NCI-H345 (cell line): ENCODE measurements at places on chromosomes 2 and 18.

DNA sequence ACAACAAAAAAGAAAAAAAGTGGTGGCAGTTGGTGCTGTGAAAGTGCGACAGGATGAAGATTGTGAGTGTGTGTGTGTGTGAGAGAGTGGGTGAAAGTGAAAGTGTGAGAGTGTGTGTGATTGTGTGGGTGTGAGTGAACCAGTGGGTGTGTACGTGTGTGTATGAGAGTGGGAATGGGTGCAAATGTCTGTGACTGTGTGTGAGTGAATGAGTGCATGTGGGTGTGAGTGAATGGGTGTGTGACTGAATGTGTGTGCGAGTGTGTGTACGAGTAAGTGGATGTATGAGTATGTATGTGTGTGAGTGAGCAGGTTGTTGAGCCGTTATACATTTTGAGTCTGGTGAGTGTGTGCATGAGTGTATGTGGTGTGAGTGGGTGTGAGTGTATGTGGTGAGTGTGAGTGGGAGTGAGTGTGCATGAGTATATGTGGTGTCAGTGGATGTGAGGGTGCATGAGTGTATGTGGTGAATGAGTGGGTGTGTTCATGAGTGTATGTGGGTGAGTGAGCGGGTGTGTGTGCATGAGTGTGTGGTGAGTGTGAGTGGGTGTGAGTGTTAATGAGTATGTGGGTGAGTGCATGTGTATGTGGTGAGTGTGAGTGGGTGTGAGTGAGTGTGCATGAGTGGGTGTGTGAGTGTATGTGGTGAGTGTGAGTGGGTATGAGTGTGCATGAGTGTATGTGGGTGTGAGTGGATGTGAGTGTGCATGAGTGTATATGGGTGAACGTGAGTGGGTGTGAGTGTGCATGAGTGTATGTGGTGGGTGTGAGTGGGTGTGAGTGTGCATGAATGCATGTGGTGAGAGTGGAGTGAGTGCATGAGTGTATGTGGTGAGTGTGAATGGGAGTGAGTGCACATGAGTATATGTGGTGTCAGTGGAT is 69.3 kb upstream of the HPCAL1 start:
- DNase-seq = no peak

GRCh38 chr18:65704046-65704445 is 46.8 kb upstream of the CDH7 start:
- no peak for DNase-seq

DNA sequence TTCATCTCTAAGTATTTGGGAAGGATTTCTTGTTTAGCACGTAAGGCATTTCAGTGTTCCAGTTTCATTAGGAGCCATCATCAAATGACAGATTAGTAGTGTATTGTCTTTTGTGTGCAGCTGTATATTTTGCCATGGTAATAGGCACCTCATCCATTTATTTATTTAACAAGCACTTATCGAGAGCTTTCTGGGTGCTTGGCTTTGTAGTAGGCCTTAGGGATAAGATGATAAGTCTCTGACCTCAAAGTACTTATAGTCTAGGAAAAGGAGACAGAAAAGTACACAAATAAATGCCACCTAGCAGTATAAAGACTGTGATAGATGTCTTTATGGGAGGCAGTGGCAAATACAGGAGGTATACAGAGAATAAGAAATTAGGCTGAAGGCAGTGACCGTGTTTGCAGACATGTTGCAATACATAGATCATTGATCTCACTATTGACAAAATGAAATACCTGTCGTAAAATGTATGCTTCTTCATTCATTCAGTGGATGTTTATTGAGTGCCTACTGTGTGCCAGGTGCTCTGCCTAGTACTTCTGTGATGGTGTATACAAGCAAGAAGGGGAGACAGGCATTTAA is 265.9 kb downstream of the SETBP1 start:
- DNase-seq = peak; percentile 88

DNA sequence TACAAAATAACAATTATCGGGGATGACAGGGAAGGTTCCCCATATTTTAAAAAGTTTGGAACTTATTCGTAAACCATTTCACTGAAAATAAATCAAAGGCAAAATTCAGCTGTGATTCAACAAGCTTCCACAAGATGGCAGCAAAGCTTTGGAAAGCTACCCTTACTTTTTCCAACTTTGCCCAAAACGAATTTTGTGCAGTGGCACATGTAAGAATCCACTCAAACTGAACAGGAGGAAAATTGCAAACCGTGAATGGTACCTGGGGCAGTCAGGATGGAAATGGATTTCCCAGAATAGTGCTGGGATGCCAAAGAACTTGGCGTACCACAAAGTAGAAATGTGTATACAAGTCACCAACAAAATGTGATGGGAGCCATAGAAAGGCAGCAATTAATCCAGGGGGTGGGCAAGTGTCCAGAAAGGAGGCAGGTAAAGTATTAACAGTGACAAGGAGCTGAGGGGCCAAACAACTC is 10.7 kb downstream of the RPL31 start:
- DNase-seq = peak; percentile 51

- no peak for DNase-seq
These were observed 4.0 kb downstream of the HES6 start for GRCh38 chr2:238235856-238236255.

DNA sequence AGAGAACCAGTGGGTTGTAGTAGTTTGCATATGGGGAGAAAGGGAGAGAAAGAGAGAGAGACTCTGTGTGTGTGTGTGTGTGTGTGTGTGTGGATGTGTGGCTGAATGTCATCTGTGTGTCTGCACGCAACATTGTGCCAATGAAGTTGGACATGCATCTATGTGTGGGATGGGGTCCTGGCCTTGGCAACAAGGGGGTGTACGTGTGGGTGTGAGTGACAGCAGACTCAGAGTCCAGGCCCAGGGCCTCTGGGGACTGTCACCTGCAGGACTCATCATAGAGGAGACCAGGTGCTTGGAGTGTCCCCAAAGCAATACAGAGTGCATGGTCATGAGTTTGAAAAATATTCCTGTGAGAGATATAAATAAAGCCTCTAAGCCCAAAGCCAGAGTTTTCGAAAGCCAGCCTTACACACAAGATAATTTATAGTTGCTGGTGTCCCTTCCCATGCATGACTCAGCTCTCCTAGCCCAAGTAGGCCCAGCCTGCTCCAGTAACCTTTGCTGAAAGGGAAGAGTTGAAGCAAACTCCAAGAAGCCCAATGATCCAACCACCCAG is 59.9 kb downstream of the TNP1 start:
- no peak for DNase-seq

GRCh38 chr2:229314117-229314516 is 43.0 kb upstream of the PID1 start:
- no peak for DNase-seq

- no peak for DNase-seq
These were observed 273.2 kb downstream of the ARHGAP15 start for GRCh38 chr2:143402451-143402850.

- no peak for DNase-seq
These were observed 207.9 kb downstream of the SEPTIN10 start for GRCh38 chr2:109405873-109406272.

GRCh38 chr18:35905436-35905835 is 67.0 kb upstream of the RMP24 start:
- no peak for DNase-seq

DNA sequence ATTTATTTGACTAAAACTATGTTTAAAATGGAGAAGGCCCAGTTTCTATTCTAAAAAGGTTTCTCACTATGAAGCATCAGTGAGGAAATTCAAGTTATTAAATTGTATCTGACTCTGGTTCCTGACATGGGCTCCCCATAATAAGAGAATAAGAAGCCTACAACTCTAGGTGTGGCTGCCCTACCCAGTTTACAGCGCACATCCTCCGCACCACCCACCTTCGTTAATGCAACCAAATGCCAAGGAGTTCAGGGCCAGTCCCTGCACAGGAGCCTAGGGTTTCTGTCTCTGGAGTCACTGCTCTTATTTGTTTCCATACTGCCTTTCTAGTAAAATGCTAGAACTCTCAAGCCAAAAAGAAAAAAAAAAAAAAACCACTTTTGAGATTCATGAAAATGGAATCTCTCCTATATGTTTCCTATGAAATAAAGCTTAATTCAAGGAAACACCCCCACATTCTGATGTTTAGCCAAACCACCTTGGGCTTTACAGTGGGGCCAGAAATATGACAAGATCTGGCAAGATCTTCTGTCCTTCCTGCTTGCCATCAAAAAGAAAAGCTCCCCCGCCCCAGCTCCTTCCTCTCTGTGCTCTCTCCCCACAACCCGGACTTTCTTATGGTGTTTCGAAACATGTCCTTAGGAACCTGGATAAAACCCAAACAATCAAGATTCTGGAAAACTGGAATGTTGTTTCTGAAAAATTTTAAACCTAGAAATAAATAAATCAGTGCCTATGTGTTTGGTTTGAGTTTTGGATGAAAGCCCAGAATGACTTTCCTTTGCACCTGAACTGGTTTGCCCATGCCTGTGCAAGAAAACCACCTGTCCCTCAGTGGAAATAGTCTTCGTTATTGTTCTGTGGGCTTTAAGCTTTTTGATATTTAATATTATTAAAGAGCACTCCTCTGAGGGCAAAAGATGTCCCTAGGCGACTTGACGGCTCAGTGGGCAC is 136.7 kb downstream of the SP3 start:
- DNase-seq = no peak

DNA sequence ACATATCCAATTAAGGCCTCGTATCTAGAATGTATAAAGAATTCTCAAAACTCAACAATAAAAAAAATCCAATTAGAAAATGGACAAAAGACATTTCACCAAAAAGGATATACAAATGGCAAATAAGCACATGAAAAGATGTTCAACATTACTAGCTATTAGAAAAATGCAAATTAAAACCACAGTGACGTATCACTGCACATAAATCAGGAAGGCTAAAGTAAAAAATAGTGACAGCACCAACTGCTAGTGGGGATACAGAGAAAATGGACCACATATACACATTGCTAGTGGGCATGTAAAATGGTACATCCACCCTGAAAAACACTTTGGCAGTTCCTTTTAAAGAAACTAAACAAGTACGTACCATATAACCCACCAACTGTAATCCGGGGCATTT is 59.7 kb downstream of the SMAD4 start:
- DNase-seq = no peak

- DNase-seq = no peak
These were observed 601.7 kb downstream of the ARHGAP15 start for GRCh38 chr2:143730953-143731260.

DNA sequence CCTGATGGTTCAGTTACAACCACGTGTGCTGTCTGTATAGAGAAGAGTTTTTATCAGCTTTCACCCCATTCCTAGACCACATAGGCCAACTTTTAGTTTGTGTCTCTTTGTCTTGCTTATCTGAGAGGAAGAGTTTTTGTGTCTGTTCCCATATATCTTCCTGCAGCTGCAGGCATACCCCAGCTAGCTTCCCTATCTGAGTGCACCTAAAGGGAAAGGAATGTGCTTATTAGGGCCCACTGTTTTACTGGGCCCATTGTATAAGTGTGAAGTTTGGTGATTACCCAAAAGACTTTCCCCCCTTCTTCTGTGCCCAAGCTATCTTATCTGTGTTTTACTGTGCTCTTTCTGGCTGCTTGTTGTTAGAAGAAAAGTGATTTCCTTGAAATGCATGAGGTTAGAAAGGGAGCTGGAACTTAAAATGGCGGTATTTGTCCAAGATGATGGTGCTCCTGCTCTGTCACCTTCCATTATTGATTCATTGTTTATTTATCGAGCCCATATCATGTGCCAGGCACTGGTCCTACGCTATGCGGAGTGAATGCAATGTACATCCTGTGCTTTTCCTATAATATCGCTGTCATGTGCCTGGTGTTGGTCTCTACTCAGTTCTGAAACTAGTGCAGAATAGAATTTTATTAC is 57.2 kb downstream of the NYAP2 start:
- no peak for DNase-seq
